ENCODE measurements at places on chromosomes 13 and 19.

GRCh38 chr19:41637484-41637883, 10.6 kb upstream of the CEACAM4 start:
- no peak for DNase-seq

- no peak for DNase-seq
These were observed 46.1 kb upstream of the DCUN1D2 start for GRCh38 chr13:113536461-113537110.

DNA sequence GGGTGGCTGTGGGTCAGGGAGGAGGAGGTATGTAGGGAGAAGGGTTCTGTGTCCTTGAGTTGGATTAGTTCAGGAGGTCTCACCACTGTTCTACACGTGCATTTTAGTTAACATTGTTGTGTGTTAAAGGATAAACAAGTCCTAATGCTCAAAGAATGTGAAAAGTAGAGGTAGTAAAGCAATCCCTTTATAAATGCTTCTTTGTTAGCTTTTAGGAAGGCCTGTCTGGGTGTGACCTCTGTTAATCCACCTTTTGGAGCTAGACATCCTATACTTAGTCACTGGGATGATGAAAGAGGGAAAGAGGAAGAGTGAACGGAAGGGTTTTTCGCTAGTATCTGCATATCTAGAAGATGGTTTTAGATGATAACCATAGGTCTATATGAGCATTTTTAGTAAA, 42.2 kb upstream of the FLT1 start:
- DNase-seq = no peak

- no peak for DNase-seq
These were observed 9.8 kb downstream of the ATP4B start for GRCh38 chr13:113648216-113648610.

DNA sequence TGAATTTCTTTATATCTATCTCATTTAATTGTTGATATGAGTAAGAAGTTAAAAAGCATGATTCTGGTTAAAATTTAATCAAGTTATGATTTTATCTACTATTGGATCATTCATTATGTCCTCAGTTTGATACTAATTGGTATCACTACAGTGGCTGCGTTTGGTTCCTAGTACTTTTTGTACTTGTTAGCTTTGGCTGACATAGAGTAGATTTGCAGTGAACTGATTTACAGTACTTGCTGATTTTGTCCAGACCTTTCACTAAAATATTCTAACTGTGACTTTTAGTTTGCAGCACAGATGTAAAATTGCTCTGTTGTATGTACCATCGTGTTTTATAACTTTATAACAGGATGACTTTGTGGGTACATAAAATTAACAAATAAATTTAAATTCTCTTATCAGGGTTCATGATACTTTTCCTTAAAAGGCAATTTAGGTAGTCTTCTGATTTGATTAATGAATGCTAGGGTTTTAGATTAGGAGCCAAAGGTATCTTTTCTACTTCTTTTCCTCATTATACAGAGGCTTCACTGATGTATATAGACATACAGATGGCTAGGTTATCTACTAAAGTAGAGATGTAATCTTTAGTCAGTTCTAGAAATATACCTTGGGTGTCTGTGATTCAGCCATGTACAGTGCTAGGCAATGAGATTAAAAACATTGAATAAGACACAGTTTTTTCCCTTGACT, 8.7 kb downstream of the UCHL3 start:
- no peak for DNase-seq

GRCh38 chr13:74661851-74662250, 527.6 kb upstream of the KLF12 start:
- DNase-seq = no peak

DNA sequence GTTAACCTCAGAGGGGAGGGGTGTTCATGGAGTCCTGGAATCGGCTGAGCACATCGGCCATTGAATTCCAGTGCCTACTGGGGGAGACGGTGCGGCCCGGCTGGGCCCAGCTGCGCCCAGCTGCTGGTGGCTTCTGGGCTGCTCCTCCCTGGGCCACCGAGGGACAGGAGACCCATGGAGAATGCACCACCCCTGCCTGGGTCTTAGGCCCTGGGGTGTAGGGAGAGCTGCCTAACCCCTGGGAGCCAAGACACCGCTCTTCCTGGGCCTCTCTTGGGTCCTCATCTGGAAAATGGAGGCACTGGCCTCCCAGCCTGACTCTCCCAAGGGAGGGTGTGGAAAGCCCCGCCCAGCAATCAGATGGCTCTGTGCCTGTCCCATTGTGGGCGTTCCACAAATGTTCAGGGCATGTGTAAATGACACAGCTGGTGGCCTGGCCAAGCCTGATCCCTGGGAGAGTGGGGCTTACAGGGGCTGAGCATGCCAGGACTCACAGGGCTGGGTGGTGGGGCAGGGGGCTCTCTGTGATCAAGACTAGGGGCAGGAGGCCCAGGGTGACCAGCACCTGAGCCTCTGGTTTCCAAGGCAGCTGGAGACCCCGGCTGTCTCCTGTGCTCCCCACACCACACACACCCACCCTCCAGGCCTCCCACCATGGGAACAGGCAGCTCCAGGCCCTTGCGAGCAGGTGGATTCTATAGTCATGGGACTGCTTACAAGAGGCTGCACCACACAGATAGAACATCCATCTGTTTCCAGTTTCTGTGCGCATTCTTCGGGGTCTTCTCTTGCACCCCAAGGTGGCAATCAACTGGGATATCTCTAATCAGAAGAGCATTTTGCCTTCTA, 150.9 kb downstream of the URI1 start:
- no peak for DNase-seq

DNA sequence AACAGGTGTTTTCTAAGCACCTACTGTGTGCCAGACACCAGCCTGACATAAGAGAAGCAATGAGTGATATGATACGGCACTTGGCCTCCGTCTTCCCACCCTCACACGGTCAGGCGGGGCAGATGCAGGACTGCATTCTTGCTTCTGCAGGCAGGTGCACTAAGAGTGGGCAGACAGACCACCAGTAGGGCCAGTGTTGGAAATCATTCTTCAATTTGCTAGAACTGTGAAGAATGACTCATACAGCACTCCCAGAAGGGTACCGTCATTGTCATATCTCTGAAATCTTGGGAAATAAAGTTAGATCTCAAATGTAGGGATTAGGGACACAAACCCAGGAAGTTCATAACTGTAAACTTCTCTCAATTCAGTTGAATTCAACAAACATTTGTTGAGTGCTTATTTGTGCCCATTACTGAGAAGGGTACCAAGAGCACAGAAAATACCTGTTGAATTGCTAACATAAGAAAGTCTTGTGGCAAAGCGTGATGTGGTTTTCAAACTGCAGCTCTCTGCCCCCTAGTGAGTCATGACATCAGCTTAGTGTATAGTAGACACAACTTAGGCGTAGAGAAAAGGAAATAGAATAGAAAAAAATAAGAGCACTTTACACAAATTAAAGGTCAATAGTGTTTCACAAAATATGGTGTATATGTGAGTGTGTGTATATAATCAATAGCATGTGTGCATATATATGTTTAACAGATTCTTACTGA, 76.1 kb downstream of the TEX26 start:
- no peak for DNase-seq

- no peak for DNase-seq
These were observed 65.3 kb upstream of the MCF2L start for GRCh38 chr13:112903606-112904195.

GRCh38 chr13:35526577-35526976, 50.1 kb upstream of the MAB21L1 start:
- DNase-seq = no peak

DNA sequence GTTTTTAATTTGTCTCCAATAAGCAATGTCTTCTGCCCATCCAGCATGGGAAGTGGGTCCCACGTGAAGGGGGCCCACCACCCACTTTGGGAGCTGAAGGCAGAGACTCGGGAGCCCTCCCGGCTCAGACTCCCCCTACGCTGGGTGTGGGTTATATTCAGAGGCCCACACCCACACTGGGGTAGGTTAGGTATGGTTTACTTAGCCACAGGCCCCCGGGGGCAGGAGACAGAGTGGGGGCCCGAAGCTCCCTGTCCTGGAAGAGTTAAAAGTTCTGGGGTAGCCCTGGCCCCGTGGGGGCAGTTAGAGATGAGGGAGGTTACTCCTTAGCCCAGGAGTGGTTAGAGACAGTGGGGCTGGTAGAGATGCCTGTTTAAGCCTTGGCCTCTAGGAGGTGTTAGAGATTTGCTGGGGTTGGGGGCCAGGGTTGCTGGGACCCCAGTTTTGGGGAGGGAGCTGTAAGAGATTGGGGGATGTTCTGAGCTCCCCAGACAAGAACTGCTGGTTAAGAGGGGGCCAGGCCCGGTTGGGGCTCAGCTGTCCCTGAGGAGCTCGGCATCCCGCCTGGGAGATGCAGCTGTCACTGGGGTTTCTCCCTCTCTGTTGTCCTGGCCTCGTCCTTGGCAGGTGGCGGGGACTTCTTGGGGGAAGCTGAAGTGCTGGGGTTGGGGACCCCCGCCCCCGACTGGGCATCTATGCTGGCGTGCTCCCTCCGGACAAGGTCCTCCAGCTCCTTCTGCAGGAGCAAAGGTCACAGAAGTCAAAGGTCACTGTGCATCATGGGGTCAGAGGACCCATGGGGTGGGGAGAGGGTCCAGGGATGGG, 712 bp upstream of the RINL start:
- DNase-seq = no peak

- peak; percentile 82 for DNase-seq
These were observed 9.1 kb upstream of the POP4 start for GRCh38 chr19:29596885-29597525.

DNA sequence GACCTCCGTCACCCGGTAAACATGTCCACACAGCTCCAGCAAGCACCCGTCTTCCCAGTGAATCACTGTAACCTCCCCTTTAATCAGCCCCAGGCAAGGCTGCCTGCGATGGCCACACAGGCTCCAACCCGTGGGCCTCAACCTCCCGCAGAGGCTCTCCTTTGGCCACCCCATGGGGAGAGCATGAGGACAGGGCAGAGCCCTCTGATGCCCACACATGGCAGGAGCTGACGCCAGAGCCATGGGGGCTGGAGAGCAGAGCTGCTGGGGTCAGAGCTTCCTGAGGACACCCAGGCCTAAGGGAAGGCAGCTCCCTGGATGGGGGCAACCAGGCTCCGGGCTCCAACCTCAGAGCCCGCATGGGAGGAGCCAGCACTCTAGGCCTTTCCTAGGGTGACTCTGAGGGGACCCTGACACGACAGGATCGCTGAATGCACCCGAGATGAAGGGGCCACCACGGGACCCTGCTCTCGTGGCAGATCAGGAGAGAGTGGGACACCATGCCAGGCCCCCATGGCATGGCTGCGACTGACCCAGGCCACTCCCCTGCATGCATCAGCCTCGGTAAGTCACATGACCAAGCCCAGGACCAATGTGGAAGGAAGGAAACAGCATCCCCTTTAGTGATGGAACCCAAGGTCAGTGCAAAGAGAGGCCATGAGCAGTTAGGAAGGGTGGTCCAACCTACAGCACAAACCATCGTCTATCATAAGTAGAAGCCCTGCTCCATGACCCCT, 9.0 kb upstream of the CEACAM5 start:
- DNase-seq = no peak

- no peak for DNase-seq
These were observed 180.0 kb downstream of the USP12 start for GRCh38 chr13:26991508-26992181.

DNA sequence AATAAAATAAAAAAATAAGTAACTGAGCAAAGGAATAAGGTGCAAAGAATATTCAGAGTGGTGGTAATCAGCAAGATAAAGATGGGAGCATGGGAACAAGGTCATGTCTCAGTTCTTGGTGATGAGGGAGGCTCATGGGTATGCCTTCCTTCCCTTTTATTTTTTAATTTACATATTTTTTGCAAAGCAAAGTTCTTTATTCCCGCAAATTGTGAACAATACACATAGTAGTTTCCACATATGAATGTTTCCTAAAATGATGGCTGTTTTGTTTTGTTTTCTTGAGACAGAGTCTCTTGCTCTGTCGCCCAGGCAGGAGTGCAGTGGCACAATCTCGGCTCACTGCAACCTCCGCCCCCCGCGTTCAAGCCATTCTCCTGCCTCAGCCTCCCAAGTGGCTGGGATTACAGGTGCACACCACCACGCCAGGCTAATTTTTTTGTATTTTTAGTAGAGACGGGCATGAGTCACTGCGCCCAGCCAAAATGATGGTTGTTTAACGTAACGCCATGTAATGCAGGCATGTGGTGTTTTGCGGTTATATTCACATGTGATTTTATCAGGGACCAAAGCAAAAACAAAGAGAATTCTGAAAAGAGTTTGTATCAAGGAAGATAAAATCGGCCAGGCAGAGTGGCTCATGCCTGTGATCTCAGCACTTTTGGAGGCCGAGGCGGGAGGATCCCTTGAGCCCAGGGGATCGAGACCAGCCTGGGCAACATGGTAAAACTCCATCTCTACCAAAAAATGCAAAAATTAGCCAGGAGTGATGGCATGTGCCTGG, 4.5 kb upstream of the ADGRE2 start:
- no peak for DNase-seq

DNA sequence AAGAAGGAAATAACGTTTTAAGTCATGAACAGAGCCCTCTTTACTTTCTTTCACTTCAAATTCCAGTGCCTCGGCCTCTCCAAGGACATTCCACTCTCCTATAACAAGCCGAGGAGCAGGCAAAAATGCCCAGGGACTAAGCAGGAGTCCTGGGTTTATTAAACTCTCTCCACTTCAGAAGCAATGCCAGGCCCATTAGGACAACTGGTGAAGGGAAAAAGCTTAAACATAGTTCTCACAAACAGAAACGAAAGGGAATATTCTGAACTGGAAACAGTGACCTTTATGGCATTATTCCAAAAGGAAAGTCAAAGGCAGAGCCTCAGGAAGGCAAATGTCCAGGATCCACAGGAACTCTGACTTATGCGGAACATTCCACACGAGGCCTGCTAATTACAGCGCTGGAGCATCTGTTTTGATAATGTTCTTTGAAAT, 30.9 kb upstream of the MED4 start:
- DNase-seq = peak; percentile 78

DNA sequence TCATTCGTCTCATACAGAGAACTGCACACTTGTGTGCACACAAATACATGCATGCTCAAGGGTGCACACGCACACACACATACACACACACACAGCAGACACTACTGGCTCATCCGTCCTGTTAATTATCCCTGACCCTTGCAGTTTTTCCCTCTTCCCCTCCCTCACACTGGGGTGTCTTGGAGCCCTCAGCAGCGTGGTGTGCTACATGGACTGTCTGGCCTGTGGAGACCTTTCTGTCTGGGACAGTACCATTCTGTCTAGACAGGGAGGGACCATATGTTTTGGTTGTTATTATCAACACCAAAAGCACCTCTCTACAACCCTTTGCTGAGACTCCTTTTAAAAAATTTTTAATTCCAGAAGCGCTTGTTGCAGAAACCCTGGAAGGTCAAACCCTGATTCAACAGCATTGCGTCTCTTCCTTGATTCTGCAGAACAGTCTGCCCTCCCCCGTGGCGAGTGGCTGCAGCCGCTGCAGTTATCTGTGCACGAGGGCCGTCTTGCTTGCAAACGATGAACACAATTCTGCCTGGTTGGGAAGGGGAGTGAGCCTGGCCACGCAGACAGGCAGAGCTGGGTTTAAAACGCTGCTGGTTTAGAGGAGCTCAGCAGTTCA, 374.0 kb downstream of the IRS2 start:
- peak; percentile 44 for DNase-seq
